Activated naive CD4-positive, alpha-beta T cell treated with anti-CD3 and anti-CD28 coated beads for 36 hours (primary cell): ENCODE measurements at places on chromosomes 4 and X. TPM values are rescaled to one million over a fixed set of nuclear protein-coding genes. Genes with fewer than 3 reads are reported as not detected.

- H3K27ac ChIP-seq, result no peak overlapping the region
- DNase-seq, result no peak
- no peak overlapping the region for H3K4me3 ChIP-seq
- H3K27me3 ChIP-seq, result no peaks in the 10 kb centered on the region
- H3K36me3 ChIP-seq, result no peaks in the 10 kb centered on the region
These were observed 146.8 kb downstream of the KLHL4 start for GRCh38 chrX:87664381-87664780.

PRKG2 gene
- total RNA-seq, result 1.2 TPM

ASB9 gene
- total RNA-seq, result 0.35 TPM

DNA sequence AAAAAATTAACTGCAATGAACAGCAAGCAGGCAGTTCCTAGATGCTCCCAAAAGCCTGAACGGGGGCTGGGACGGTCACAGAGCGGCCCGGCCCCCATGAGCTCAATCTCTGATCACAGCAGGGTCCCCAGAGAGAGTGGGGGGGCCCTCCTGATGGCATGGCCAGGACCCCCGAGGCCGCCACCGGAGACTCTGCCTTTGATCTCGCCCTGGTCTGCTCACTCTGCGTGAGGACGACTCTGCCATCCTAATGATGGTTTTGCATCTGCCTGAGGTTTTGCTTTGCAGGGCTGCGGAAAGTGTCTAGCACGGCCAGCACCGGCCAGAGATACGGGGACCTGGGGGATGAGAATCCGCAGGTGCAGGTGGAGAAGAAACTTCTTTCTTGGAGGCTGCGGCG lies 103.8 kb downstream of the SHOX start:
- no peaks in the 10 kb centered on the region for H3K36me3 ChIP-seq
- H3K27me3 ChIP-seq, result no peaks in the 10 kb centered on the region
- H3K4me3 ChIP-seq, result no peak overlapping the region
- no peak for DNase-seq
- no peak overlapping the region for H3K27ac ChIP-seq

SPANXA2 gene
- total RNA-seq, result not detected

DNA sequence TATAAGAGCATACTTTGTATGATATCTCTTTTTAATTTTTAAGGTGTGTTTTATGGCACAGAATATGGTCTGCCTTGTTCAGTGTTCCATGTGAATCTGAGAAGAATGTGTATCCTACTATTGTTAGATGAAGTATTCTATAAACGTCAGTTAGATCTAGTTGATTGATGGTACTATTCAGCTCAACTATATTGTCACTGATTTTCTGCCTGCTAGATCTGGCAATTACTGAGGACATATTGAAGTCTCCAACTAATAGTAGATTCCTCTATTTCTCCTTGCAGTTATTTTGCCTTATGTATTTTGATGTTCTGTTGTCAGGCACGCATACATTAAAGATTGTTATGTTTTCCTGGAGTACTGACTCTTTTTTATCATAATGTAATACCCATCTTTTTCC lies 39.8 kb downstream of the AWAT2 start:
- peaks cover 5% of the 10 kb centered on the region for H3K4me1 ChIP-seq
- H3K36me3 ChIP-seq, result no peaks in the 10 kb centered on the region
- no peaks in the 10 kb centered on the region for H3K27me3 ChIP-seq

GRCh38 chr4:188603646-188604045 lies 464.4 kb downstream of the TRIML1 start:
- H3K4me3 ChIP-seq, result no peak overlapping the region
- no peak overlapping the region for H3K27ac ChIP-seq
- H3K4me1 ChIP-seq, result no peaks in the 10 kb centered on the region

- no peaks in the 10 kb centered on the region for H3K4me1 ChIP-seq
- no peak overlapping the region for H3K4me3 ChIP-seq
- DNase-seq, result no peak
- no peak overlapping the region for H3K27ac ChIP-seq
These were observed 96.6 kb upstream of the GUCY1A1 start for GRCh38 chr4:155569960-155570515.
